GM23248 (cell line): ENCODE measurements at places on chromosomes 5 and 9.

DNA sequence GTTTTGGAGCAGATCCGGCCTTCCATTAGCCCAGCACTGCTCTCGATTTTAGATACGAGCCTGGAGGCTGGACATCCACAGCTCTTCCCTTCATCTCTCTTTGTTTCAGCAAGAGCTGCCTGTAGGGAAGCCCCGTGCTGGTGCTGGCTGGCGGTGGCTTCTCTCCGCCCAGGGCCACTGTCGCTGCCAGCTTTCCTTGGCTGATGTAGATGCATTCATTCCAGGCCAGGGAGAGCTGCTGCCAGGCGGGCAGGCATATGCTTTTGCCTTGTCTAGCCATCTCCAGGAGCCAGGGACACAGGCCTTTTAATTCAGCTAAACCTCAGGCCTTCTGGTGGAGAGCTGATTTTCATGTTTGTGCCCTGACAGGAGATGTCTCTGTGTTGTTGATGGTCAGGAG is 409.3 kb upstream of the CLINT1 start:
- no peak for DNase-seq

- no peak for DNase-seq
Observed at GRCh38 chr9:134947265-134947955, 29.7 kb upstream of the FCN1 start.

- peak; percentile 87 for DNase-seq
Observed at GRCh38 chr9:14278291-14278721, 35.6 kb downstream of the NFIB start.

- peak; percentile 62 for DNase-seq
Observed at GRCh38 chr9:34957492-34958410, at the start of gene PHF24. TSS of gene PHF24 (plus strand) at chr9:34958285. CDS start at chr9:34971299, 13,014 bp downstream.

GRCh38 chr5:149423049-149423793 is 44.1 kb upstream of the IL17B start:
- DNase-seq: no peak

DNA sequence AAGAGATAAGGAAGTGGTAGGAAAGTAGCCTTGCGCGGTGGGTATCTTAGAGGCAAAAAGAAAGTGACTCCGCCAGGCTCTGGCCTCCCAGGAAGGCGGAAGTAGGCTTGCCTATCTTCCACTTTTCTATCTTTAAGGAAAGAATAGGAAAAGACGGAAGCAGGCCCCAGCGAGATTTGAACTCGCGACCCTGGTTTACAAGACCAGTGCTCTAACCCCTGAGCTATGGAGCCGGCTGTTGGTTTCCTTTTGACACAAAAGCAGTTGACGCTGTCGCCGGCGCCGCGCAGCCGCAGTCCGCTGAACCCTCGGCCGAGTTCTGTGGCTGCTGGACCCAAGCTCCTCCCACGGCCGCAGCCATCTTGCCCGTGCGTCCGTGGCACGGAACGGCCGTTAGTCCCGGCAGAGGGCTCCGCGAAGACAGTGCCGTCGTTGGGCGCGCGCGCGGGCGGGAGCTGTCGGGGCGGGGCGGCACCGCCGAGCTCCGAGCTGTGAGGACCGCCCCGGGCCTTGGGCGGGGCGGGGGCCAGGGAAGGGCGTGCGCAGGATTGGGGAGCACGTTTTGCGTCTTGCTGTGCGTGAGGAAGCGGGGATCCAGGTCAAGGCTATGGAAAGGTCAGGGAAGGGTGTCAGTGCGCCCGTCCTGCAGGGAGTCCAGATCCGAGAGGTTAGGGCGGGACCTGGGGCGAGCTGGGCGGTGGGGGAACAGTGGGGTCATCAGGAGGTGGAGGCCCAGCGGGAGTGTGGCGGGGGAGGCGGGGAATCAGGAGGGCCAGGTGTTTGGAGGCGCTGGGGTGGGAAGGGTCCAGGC is 13.3 kb downstream of the TRIM7 start:
- DNase-seq: peak; percentile 98

- no peak for DNase-seq
Observed at GRCh38 chr5:32259033-32259432, 53.7 kb downstream of the MTMR12 start.

GRCh38 chr9:100587375-100587774 is 9.5 kb downstream of the CAVIN4 start:
- DNase-seq: no peak

GRCh38 chr9:85079349-85079748 is 409.8 kb downstream of the NTRK2 start:
- no peak for DNase-seq

DNA sequence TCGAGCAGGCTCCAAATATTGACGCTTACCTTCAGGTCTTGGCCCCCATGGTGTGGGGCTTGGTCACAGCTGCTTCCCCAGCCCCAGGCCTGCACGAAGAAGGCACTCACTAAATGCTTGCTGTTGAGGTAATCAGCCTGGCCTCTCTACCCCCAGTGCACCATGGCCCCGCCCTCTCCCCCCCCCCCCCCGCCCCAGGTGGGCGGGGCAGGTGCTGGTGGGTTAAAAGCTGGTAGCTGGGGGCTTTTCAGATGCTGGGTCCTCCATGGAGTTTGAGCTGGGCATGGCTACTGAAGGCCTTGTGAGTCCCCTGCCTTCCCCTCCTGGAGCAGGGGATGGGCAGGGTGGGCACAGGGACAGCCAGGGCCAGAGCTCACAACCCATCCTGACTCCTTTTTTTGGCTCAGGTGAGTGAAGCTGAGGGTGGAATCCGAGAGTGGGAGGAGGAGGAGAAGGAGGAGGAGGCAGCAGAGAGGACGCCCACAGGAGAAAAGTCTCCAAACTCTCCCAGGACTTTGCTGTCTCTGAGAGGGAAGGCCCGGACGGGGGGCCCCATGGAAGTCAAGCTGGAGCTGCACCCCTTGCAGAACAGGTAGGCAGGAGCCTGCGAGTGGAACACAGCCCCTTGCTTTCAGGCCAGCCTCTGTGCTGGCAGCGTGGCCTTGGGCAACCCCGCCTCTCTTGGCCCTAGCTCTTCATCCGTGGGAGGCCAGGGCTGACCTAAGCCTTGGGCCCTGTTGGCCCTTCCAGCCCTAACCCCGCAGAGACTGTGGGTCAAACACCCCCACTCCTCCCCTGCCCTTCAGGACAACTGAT is 4.4 kb upstream of the TSPAN17 start:
- DNase-seq: peak; percentile 28

GRCh38 chr5:124591583-124591982 is 154.9 kb downstream of the ZNF608 start:
- no peak for DNase-seq

- DNase-seq: no peak
Observed at GRCh38 chr9:131674425-131675421, 65.2 kb downstream of the RAPGEF1 start.

DNA sequence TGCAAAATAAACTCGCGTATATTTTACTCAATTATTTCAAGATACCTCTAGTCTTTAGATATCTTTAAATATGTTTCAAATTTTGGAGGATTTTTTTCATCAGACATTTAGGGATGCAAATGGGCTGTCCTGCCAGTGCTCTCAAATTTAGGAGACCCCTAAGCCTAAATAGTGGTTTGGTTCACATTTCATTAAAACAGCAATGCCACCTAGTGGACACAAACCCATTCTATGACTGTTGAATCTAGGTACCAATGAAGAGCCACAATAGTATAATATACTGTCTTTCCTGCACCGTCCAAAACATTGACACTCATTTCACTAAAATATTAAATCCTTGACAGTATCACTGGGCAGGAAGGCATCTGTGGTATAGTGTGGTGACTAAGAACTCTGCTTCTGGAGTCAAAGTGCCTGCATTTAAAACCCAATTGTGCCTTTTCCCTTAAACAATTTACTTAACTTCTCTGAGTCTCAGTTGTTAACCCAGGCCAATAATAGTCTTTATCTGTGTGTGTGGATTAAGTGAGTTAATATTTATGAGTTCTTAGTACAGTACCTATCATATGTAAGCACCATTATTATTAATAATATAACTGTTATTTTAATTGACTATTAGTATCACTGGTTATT is 148.0 kb downstream of the RORB start:
- DNase-seq: peak; percentile 24

- peak; percentile 86 for DNase-seq
Observed at GRCh38 chr5:59745415-59745863, 148.1 kb downstream of the PDE4D start.

DNA sequence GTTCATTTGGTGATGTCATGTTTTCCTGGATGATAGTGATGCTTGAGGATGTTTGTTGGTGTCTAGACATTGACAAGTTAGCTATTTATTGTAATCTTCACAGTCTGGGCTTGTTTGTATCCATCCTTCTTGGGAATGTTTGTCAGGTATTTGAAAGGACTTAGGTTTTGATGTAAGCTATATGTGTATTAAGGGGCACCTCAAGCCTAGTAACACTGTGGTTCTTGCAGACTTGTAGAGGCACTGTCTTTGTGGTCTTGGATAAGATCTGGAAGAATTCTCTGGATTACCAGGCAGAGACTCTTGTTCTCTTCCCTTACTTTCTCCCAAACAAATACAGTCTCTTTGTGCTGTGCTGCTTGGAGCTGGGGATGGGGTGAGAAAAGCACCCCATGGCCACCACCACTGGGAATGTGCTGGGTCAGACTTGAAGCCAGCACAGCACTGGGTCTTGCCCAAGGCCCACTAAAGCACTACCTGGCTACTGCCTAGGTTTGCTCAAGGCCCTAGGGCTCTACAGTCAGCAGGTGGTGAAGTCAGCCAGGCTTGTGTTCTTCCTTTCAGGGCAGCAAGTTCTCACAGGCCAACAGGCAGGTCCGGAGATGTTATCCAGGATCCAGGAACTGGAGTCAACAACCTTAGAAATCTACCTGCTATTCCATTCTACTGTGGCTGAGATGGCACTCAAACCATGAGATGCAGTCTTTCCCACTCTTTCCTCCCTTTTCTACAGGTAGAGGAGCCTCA is 49.3 kb upstream of the GNA14 start:
- DNase-seq: no peak

- DNase-seq: no peak
Observed at GRCh38 chr5:178285399-178286225, 53.0 kb upstream of the PHYKPL start.

DNA sequence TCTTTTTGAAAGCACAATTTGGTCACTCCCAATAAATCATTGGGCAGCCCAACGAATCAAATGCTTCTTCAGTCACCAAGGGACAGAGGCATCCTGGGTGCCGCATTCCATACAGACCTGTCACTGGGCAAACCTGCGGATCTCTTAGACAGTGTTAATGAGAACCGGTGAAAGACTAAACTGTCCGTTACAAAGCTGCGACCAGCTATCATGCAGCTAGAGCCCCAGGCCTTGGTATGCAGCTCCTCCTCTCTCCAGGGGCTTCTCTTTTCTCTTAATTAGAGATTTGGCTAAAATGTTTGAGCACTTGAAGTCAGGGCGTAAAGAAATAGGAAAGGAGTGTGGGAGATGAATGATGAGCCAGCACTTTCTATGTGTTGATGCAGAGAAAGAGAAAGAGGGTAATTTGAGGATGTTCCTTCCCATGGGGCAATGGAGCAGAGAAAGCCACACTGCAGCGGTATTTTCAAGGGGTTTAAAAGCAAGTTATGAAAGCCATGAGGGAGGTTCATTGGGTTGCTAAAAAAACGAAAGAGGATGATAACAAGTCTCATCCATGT is 175.3 kb downstream of the RFK start:
- no peak for DNase-seq

GRCh38 chr5:142515036-142515435 is 170.9 kb downstream of the FGF1 start:
- peak; percentile 24 for DNase-seq

DNA sequence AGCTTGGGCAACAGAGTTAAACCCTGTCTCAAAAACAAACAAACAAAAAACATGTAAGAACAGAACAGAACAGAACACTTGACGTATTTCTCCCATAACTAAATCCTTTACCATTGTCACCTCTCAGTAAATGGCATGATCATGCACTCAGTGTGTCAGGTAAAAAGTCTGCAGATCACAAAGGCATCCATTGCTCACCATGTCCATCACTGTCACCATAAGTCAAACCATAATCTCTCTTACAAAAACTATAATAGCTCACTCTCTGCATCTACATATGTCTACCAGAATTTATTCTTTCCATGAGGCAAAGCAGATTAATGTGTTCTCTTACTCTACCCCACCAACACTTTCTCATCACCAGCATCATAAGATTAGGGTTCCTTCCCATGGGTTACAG is 387.5 kb downstream of the CDH12 start:
- DNase-seq: no peak

- DNase-seq: no peak
Observed at GRCh38 chr9:135260221-135261180, 173.0 kb downstream of the OLFM1 start.

- no peak for DNase-seq
Observed at GRCh38 chr9:135850737-135851136, 56.6 kb downstream of the CAMSAP1 start.

DNA sequence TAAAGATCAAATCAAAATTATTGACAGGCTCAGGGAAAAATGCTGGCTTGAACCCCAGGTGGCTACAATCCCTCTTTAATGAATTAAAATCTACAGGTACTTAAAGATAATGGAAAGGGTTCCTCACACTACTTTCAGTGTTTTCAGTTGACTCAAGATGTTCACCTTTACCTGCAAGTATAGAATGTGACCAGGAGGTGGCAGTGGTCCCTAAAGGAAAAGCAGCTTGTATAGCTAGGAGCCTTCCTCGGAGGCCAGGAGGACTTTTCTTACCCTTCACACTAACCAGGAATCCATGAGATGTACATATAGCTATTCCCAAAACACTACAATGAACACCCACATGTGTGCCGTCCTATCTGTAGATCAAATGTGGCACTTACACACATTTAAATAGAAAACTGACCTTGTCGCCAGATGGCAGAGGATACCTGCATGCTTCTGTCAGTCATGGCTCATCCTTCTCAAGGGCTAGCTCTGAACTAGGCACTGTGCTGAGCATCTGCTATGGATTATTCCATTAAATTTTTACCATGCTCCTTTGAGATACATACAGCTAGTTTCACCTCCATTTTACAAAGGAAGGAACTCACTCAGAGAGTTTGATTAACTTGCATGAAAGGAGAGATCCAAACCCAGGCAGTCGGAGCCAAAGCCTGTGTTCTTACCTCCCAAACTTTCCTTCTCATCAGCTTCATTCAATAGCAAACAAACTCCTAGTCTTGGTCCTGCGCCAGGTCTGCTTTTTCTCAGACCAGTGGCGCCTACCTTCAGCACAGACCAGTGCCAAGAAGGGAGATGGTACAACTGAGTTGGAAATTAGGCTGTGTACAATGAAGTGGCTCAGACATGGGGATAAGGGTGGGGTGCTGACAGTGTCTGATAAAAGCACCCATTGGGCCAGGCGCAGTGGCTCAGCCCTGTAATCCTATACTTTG is 24.5 kb downstream of the C9orf152 start:
- peak; percentile 77 for DNase-seq

DNA sequence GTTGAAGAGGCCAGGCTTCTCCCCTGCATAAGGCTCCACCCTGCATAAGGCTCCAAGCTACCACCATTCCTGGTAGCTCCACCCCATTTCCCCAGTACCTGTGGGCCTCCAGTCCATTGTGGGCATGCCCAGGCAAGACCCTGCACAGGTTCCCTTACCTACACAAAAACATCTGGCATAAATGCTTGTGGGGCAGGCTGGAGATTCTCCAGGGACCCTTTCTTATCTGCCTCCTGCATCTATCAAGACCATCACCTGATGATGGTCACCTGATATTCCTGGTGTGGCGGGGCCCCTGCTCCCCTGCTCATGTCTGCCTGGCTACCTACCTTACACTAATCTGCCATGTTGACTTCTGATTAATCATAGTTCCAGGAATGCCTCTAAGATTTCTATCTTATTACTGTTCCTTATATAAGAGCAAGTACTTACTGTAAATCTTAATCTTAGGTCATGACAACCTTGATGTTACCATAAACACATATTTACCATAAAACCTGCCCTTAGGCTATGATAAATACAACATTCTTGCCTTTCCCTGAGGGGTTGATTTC is 41.0 kb downstream of the FGD3 start:
- no peak for DNase-seq

GRCh38 chr5:149036970-149037369 is 25.9 kb downstream of the SH3TC2 start:
- DNase-seq: peak; percentile 40

- peak; percentile 87 for DNase-seq
Observed at GRCh38 chr5:55421074-55421529, 113.3 kb downstream of the MTREX start.
